ENCODE measurements at places on chromosomes 5 and 9. TPM values are rescaled to one million over a fixed set of nuclear protein-coding genes. Genes with fewer than 3 reads are reported as not detected.

- no peaks in the 10 kb centered on the region for H3K36me3 ChIP-seq
- H3K4me1 ChIP-seq = no peaks in the 10 kb centered on the region
- no peak overlapping the region for H3K27ac ChIP-seq
These were observed 49.1 kb upstream of the VPS13A start for GRCh38 chr9:77128125-77128789.

- no peaks in the 10 kb centered on the region for H3K27me3 ChIP-seq
- no peak for DNase-seq
- H3K27ac ChIP-seq = no peak overlapping the region
- H3K36me3 ChIP-seq = peaks cover 13% of the 10 kb centered on the region
- H3K4me1 ChIP-seq = peaks cover 7% of the 10 kb centered on the region
These were observed 21.3 kb downstream of the PWWP2A start for GRCh38 chr5:160097991-160098390.

The BTNL8 gene
- not detected for total RNA-seq

DNA sequence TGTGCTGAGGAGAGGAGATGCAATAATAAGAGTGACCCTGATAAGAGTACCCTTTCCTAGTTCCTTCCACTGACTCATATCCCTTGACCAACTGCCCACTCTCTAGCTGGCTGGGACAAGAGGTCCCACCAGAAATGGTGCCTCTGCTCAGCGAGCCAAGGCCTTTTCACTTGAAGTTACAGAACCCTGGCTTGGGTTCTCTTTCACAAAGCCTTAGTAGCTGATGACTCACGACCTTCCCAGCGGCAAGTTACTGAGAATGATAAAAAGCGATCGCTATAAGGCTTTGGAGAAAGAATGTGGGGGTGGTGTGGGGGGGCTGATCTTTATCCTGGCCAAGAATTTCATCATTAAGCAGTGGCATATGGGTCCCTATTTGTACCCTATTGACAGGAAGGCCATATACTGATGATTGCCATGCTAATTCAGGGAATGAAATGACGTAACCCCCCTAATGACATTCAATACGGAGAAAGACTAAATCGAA lies 90.3 kb downstream of the FBXO38 start:
- H3K36me3 ChIP-seq = no peaks in the 10 kb centered on the region
- DNase-seq = peak; percentile 68
- H3K4me3 ChIP-seq = no peak overlapping the region
- H3K27ac ChIP-seq = peak overlapping the region; percentile 13
- peaks cover 7% of the 10 kb centered on the region for H3K4me1 ChIP-seq

The FCN2 gene
- total RNA-seq = 0.41 TPM

- H3K36me3 ChIP-seq = no peaks in the 10 kb centered on the region
- no peak for DNase-seq
- no peak overlapping the region for H3K27ac ChIP-seq
- no peaks in the 10 kb centered on the region for H3K27me3 ChIP-seq
- H3K4me3 ChIP-seq = no peak overlapping the region
These were observed 159.6 kb downstream of the BNC2 start for GRCh38 chr9:16710888-16711287.

DNA sequence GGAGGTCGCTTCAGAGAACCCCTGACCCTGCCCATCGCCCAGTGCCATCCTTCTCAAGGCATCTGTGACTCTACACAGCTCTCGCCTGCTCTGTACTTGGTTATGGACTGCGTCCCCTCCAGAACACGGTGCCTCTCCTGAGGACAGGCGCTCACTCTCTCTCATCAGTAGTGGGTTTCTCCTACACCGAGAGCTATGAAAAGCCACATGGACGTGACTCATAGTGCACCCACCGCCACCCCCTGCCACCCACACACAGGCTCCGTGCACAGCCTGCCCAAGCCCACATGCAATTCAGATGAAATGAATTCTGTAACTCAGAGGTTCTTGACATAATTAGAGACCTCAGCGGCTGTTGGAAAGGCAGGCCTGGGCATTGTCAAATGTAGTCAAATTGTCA lies 13.9 kb downstream of the GTF3C5 start:
- no peaks in the 10 kb centered on the region for H3K4me1 ChIP-seq
- peaks cover 72% of the 10 kb centered on the region for H3K36me3 ChIP-seq
- no peak overlapping the region for H3K27ac ChIP-seq
- H3K27me3 ChIP-seq = no peaks in the 10 kb centered on the region
- no peak for DNase-seq

- no peak for DNase-seq
- no peak overlapping the region for H3K27ac ChIP-seq
- H3K4me1 ChIP-seq = no peaks in the 10 kb centered on the region
- H3K27me3 ChIP-seq = no peaks in the 10 kb centered on the region
These were observed 53.2 kb upstream of the FSTL4 start for GRCh38 chr5:133665571-133665970.

DNA sequence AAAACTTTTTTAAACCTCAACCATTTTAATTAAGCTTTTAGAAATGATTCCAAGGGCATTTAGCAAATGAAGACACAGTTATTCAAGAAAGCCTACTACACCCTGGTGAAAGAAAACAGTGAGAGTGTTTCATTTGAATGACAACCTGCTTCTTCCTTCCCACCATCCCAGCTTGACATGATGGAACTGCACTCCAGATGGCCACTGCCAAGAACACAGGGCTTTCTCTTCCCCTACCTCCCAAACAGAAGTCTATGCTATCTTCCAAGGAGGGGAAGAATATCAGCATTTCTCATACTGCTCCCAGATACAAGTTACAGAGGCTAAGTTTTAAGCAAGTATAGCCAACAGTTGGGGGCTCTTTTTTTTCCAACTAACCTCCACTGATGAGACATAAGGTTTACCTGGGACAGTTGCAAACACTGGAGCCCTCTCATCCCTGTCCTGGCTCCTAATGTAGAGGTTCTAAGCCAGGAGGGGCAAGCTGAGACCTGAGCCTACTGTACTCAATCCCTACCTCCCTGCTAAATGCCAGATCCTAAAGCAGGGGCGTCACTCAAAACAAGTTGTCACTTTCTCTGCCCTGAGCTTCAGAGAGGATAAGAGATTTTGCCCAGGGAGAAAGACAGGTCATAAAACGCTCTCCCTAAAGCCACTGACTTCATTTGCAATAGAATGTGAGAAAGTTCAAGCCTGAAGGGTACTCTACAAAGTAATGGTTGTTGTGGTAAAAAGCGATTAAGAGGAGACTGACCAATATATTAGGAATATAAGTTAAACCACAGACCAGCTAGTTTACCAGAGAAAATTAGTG lies 88.5 kb upstream of the SLC27A6 start:
- no peaks in the 10 kb centered on the region for H3K4me1 ChIP-seq
- no peaks in the 10 kb centered on the region for H3K27me3 ChIP-seq
- H3K27ac ChIP-seq = no peak overlapping the region
- DNase-seq = no peak
- H3K36me3 ChIP-seq = no peaks in the 10 kb centered on the region
- H3K4me3 ChIP-seq = no peak overlapping the region

DNA sequence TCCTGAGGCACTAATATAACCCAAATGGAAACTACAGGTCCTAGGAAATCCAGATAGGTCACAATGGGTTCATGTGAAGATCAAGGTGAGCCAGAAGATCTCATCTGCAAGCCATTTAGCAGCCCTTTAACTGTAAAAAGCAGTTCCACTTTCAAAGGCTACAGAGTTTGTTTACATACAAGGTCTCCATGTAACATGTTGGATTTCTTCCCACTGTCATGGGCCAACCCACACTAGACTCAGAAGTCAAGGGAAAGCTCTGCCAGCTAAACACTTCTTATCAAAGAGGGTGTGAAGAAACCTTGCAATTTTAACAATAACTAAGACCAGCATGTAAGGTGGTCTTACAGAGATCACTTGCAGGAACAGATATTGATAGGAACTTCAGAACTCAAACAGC lies 3.8 kb upstream of the CTNNAL1 start:
- H3K36me3 ChIP-seq = no peaks in the 10 kb centered on the region
- no peak for DNase-seq
- H3K4me1 ChIP-seq = peaks cover 17% of the 10 kb centered on the region

GRCh38 chr5:6822556-6823343 lies 109.5 kb downstream of the TENT4A start:
- no peak overlapping the region for H3K27ac ChIP-seq
- H3K36me3 ChIP-seq = no peaks in the 10 kb centered on the region
- H3K27me3 ChIP-seq = peaks cover 18% of the 10 kb centered on the region
- H3K4me3 ChIP-seq = no peak overlapping the region

The LYRM7 gene
- total RNA-seq = 11.8 TPM

The TMC1 gene
- total RNA-seq = 0.75 TPM

The WDR38 gene
- not detected for total RNA-seq

The ARID3C gene
- not detected for total RNA-seq

DNA sequence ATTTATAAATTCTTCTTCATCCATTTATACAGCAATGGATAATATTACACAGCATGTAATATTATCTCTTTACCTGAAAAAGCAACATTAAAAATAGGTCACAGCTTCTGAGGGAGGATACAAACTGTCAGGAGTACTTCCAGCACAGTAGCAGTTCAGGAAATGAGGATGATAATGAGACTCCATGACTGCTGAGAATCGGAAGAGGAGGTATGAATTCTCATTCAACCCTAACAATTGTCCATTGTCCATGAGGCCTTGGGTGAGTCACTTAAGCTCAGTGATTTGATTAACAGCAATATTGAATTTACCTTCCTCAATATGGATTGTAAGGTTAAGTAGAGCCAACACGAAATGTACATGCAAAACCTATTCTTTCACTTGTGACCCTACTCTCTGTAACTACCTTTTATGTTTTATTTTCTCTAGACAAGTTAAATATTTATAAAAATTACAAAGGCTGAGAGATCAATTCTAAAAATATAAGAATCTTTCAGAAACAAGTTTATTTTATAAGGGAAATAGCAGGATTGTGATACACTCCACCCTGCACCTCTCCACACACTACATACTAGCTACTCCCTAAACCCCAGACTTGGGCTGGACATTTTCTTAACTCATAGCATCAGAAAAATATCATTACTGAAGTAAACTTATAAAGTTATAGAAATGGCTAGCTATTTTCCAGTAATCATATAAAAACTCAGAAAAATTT lies 159.1 kb upstream of the ACOT12 start:
- DNase-seq = no peak
- no peaks in the 10 kb centered on the region for H3K36me3 ChIP-seq
- no peaks in the 10 kb centered on the region for H3K4me1 ChIP-seq
- H3K27ac ChIP-seq = no peak overlapping the region
- H3K4me3 ChIP-seq = no peak overlapping the region
- no peaks in the 10 kb centered on the region for H3K27me3 ChIP-seq

- no peaks in the 10 kb centered on the region for H3K36me3 ChIP-seq
- peak within 1 kb of the TSS; percentile 63 for H3K4me3 ChIP-seq
- DNase-seq = peak; percentile 54
- peaks cover 75% of the 10 kb centered on the region for H3K27me3 ChIP-seq
- peaks cover 3% of the 10 kb centered on the region for H3K4me1 ChIP-seq
- peak within 1 kb of the TSS; percentile 70 for H3K27ac ChIP-seq
These were observed at the start of gene EGFLAM for GRCh38 chr5:38258319-38259061. TSS of gene EGFLAM (plus strand) at chr5:38258559. CDS start at chr5:38258755, 196 bp downstream.

The C8G gene
- not detected for total RNA-seq

- H3K4me3 ChIP-seq = no peak overlapping the region
- peak overlapping the region; percentile 75 for H3K27ac ChIP-seq
- H3K4me1 ChIP-seq = peaks cover 86% of the 10 kb centered on the region
- no peaks in the 10 kb centered on the region for H3K27me3 ChIP-seq
These were observed 38.3 kb downstream of the PIK3R1 start for GRCh38 chr5:68253624-68254585.

Data from heart left ventricle (tissue), 16 donors.